Lower lobe of right lung (tissue), 2 donors: ENCODE measurements at places on chromosomes 7 and 10.

GRCh38 chr7:26449175-26450165, 157.8 kb downstream of the SNX10 start:
- no peaks in the 10 kb centered on the region for H3K27me3 ChIP-seq
- H3K27ac ChIP-seq: peak overlapping the region; percentile 46
- DNase-seq: no peak
- H3K4me1 ChIP-seq: no peaks in the 10 kb centered on the region

GRCh38 chr7:3738964-3739363, 437.9 kb downstream of the SDK1 start:
- no peak overlapping the region for H3K4me3 ChIP-seq
- no peaks in the 10 kb centered on the region for H3K4me1 ChIP-seq
- H3K27me3 ChIP-seq: no peaks in the 10 kb centered on the region
- no peak overlapping the region for H3K27ac ChIP-seq

DNA sequence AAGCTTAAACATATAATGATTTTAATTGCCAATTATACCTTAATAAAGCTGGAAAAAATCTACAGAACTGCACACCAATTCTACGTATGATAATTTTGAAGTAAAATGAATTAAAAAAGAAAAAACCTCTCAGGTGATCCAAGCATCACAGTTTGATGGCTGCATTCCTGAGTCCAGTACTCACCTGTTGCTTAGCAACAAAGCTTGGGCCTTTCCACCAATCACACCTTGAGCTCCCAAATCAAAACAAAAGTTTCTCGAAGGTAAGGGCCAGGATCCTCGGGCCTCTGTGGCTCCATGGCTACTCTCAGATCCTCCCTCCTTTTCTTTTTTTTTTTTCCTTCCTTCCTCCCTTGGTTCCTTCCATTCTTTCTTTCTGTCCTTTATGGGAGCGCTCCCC, 137.2 kb upstream of the PCBD1 start:
- no peaks in the 10 kb centered on the region for H3K36me3 ChIP-seq
- no peaks in the 10 kb centered on the region for H3K4me1 ChIP-seq
- H3K27ac ChIP-seq: no peak overlapping the region
- H3K4me3 ChIP-seq: no peak overlapping the region

DNA sequence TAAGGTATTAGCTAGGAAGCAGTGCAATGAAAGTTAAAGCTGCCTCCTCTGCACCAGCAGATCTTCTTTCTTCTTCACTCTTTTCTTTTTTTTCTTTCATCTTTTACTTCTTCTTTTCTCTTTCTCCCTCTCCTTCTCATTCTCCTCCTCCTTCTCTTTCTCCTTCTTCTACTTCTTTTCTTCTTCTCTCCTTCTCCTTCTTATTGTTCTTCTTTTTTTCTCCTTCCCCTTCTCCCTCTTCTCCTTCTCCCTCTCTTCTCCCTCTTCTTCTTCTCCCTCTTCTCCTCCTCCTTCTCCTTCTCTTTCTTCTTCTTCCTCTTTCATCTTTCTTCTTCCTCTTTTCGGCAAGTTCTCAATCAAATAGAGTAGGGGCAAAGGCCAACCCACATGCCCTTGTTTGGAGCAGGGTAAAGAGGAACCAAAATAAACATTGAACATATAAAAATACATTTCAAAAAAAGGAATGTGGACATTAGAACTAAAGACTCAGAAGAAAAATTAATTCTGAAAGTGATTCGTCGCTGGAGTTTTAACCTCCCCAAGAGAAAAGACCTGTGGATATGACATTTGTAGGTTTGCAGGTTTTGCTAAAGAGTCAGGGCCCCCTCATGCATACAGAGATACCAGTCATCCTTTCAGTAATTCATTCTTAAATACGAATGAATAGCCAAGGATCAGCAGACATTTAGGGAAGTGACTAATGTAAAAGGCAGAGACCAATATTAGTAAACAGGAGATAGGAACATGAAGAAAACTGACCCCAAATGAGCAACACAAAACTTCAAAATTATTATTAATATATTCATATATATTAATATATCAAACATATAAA, 93.0 kb upstream of the RSU1 start:
- H3K27me3 ChIP-seq: no peaks in the 10 kb centered on the region
- no peaks in the 10 kb centered on the region for H3K36me3 ChIP-seq
- no peak overlapping the region for H3K27ac ChIP-seq
- H3K4me1 ChIP-seq: no peaks in the 10 kb centered on the region
- DNase-seq: no peak

- H3K4me3 ChIP-seq: no peak overlapping the region
- no peak overlapping the region for H3K27ac ChIP-seq
- DNase-seq: no peak
Observed at GRCh38 chr7:44775383-44776107, 20.9 kb upstream of the PPIA start.

GRCh38 chr7:29254591-29254990, 60.0 kb downstream of the CHN2 start:
- H3K27me3 ChIP-seq: no peaks in the 10 kb centered on the region
- no peak overlapping the region for H3K27ac ChIP-seq
- peaks cover 6% of the 10 kb centered on the region for H3K4me1 ChIP-seq
- no peak for DNase-seq
- H3K36me3 ChIP-seq: no peaks in the 10 kb centered on the region
- H3K4me3 ChIP-seq: no peak overlapping the region

- H3K27ac ChIP-seq: peak overlapping the region; percentile 85
- H3K4me3 ChIP-seq: peak overlapping the region; percentile 57
- H3K27me3 ChIP-seq: no peaks in the 10 kb centered on the region
- no peaks in the 10 kb centered on the region for H3K4me1 ChIP-seq
- DNase-seq: no peak
- H3K36me3 ChIP-seq: peaks cover 9% of the 10 kb centered on the region
Observed at GRCh38 chr7:94396596-94396995, 1.9 kb downstream of the COL1A2 start.

DNA sequence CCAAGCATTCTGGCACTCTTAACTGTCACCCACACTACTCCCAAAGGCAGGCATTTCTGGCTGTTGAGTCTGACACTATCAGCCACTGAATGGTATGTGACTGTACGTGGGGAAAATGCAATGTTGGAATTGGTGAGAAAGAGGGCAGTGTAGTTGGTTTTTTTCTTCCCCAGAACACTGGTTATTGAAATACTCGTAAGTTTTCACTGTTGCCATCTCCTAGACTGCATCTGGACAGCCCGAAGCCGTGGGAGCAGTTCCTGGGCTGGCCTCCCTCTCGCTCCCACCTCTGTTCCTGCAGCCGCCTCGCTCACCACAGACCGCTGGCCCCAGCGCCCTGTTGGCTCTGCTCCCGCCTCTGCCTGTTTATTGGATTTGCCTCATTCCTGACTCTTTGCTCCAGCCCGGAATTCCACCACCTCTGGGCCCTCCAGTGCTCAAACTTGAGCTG, 5.7 kb downstream of the PLCE1 start:
- no peak overlapping the region for H3K4me3 ChIP-seq
- no peaks in the 10 kb centered on the region for H3K36me3 ChIP-seq
- DNase-seq: no peak
- no peak overlapping the region for H3K27ac ChIP-seq

GRCh38 chr10:47412869-47413268, 28.8 kb upstream of the ZNF488 start:
- DNase-seq: no peak
- no peaks in the 10 kb centered on the region for H3K27me3 ChIP-seq
- H3K36me3 ChIP-seq: no peaks in the 10 kb centered on the region
- H3K4me3 ChIP-seq: no peak overlapping the region
- H3K27ac ChIP-seq: no peak overlapping the region

DNA sequence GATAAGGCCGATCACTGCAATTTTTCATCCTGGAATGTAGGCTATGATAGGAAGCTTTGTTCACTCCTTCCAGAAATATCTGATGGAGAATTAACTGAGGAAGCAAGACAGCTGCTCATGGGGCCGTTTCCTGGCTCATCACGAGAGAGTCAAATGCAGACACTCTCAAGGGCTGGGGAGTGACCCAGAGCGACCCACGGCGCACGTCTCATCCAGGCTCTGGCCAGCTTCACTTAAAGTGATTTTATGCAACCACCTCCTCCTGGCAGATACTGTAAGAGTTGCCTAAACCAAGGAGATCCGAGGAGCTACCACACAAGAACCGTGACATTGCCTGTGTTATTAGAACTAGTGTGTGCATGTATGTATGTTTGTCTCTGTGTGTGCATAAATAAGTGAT, 530.8 kb downstream of the TCERG1L start:
- H3K4me3 ChIP-seq: no peak overlapping the region
- H3K4me1 ChIP-seq: no peaks in the 10 kb centered on the region
- no peaks in the 10 kb centered on the region for H3K36me3 ChIP-seq
- DNase-seq: no peak
- H3K27me3 ChIP-seq: no peaks in the 10 kb centered on the region

GRCh38 chr7:69839782-69840181, 241.5 kb downstream of the AUTS2 start:
- H3K36me3 ChIP-seq: no peaks in the 10 kb centered on the region
- H3K4me3 ChIP-seq: no peak overlapping the region
- H3K4me1 ChIP-seq: no peaks in the 10 kb centered on the region

DNA sequence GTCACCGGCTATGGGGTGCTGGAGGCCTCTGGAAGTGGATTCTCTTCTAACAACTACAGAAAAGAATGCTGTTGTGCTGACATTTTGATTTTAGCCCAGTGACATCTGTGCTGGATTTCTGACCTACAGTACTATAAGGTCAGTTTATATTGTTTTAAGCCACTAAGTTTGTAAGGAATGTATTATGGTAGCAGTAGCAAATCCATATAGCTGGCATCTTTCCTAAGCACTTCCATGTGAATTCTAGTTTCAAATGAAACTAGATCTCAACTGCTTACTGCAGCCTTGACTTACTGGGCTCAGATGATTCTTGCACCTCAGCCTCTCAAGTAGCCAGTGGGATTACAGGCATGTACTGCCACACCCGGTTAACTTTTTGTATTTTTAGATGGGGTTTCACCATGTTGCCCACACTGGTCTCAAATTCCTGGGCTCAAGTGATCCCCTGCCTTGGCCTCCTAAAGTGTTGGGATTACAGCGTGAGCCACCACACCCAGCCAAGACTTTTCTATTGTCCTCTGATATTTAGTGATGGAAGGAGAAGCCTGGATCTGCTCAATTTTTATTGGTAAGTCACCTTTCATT, 414.0 kb downstream of the PHTF2 start:
- H3K27ac ChIP-seq: no peak overlapping the region
- H3K36me3 ChIP-seq: no peaks in the 10 kb centered on the region
- H3K4me3 ChIP-seq: no peak overlapping the region
- H3K4me1 ChIP-seq: no peaks in the 10 kb centered on the region
- DNase-seq: no peak

GRCh38 chr10:71368643-71369042, 28.1 kb upstream of the CDH23 start:
- H3K27ac ChIP-seq: no peak overlapping the region
- no peaks in the 10 kb centered on the region for H3K27me3 ChIP-seq

DNA sequence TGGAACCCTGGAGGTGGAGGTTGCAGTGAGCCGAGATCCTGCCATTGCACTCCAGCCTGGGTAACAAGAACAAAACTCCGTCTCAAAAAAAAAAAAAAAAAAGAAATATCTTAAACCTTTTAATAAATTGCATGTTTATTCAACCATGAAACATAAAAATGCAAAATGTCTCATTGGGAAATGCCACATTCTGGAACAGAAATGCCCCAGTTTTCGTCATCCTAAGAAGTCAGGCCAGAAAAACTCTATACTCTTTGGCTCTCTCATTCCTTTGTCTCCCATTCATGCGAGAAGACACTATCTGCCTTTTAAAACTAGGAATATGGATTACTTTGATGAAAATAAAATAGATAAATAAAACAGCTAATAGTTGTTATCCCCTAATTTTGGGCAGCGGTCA, 21.5 kb upstream of the ABLIM1 start:
- no peaks in the 10 kb centered on the region for H3K36me3 ChIP-seq
- H3K4me1 ChIP-seq: peaks cover 34% of the 10 kb centered on the region
- no peak overlapping the region for H3K27ac ChIP-seq
- H3K4me3 ChIP-seq: no peak overlapping the region

DNA sequence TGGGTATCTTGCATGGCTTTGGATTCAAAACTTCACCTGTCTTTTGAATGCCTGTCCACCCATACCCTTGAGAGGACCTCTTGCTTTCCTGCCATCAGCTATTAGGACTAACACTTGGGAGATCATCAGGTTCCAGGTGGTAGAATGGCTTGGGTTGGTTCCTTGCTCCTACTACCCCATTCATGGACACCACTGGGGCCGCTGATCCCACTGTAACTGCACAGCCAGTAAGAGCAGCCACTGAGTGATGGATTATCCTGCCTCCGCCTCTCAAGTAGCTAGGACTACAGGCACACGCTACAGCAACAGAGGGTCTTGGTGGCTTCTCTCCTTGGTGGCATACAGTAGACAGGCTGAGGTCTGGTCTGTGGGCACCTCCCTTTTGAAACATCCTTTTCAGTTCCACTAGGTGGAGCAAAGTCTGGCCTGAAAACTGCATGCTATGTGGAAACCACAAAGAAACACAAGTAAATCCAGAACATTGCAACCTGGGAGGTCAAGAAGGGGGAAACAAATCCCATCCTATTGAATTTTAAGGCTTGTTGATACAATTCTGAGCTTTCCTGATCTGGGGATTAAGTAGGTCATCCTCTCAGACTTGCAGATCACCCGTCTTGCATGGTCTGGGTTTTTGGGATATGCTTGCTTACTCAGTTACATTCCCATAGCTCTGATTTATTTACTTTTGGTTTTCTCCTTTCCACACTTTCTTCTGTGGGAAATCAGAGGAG, 9.4 kb downstream of the WBP1L start:
- no peaks in the 10 kb centered on the region for H3K36me3 ChIP-seq
- H3K4me3 ChIP-seq: no peak overlapping the region
- no peak for DNase-seq
- peak overlapping the region; percentile 59 for H3K27ac ChIP-seq
- H3K27me3 ChIP-seq: no peaks in the 10 kb centered on the region

GRCh38 chr7:3591944-3592343, 290.9 kb downstream of the SDK1 start:
- no peaks in the 10 kb centered on the region for H3K4me1 ChIP-seq
- H3K27me3 ChIP-seq: no peaks in the 10 kb centered on the region
- H3K27ac ChIP-seq: no peak overlapping the region

DNA sequence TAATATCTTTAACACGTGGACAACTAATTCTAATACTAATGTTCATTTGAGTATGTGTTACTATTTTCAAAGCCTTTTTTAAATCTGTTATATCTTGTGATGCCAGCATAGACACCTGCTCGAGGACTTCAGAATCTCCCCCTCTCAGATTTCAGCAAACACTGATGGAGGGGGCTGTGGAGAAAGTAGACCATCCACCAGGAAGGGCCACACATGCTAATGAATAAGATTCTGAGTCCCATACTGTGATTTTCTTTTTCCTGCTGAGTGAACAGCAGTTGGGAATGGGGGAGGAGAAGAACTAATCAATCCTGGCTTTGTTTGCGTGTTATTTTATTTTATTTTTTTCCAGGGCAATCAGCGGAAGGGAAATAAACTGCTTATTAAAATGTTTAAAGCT, 157.9 kb upstream of the CSTF2T start:
- DNase-seq: no peak
- no peaks in the 10 kb centered on the region for H3K36me3 ChIP-seq
- no peaks in the 10 kb centered on the region for H3K27me3 ChIP-seq
- no peak overlapping the region for H3K4me3 ChIP-seq
- H3K4me1 ChIP-seq: no peaks in the 10 kb centered on the region

DNA sequence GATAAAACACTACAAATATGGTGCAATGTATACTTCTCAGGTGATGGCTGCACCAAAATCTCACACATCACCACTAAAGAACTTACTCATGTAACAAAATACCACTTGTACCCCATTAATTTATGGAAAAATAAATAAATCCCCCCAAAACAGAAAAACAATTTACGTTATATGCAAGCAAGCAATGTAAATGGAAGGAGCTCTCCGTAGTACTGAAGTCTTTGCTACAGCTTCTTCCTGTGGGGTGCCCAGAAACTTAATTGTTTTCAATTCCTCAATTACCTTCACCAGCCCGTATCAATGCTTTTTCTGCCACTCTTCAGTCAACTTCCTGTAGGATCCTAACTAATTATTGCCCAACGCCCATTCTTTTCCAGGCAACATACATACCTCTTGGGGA, 138.1 kb downstream of the RELN start:
- H3K27ac ChIP-seq: no peak overlapping the region
- H3K27me3 ChIP-seq: no peaks in the 10 kb centered on the region
- H3K4me1 ChIP-seq: no peaks in the 10 kb centered on the region
